Neural crest cell (in vitro differentiated cells): ENCODE measurements at places on chromosomes 16 and 17. TPM values are rescaled to one million over a fixed set of nuclear protein-coding genes. Genes with fewer than 3 reads are reported as not detected.

The ABI3 gene
- 0.64 and 1.0 TPM in 2 replicates for total RNA-seq

DNA sequence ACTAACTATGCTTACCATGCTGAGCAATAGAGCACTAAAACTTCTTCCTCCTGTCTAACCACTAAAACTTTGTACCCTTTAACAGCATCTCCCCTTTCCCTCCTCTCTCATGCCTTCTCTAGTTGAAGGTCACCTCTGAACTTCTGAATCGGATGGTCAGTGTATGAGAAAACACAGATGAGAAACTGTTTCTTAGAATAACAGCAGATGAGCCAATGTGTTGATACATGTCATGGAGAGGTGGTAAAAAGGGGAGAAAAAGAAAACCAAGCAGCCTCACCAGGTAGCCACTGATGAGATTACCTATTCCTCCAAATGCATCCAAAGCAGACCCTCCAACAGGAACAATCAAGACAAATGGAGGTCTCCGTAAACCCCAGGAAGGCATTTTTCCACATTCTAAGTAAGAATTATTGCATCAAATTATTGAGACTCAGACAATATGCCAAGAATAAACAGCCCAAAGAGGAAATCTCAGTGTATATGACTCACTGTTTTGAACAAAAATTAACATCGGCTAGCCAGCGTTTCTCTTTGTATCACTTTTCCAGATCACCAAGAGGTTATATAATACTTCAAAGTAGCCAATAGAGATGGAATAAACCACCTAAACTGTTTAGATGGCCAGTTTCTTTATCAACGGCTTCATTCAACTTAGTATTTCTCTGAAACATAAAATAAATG, 793.3 kb upstream of the SOX9 start:
- no peaks in the 10 kb centered on the region for H3K27me3 ChIP-seq
- no peak overlapping the region for H3K27ac ChIP-seq
- H3K4me3 ChIP-seq: no peak overlapping the region
- no peak for DNase-seq
- no peaks in the 10 kb centered on the region for H3K36me3 ChIP-seq

DNA sequence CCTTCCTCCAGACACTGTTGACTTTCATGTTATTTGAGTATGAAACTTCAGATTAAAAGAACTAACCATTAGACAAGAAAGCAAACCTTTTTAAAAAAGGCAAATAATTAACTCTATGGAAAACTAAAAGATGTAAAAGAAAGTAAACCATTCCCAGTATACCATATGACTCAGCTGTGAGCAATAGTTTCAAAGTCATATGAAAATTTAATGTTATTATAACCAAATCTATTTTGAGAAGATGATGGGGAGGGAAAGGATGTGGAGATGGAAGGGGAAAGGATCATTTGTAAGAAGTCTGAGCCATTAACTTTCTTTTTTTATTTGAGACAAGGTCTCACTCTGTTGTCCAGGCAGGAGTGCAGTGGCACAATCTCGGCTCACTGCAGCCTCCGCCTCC, 131.8 kb downstream of the IRX5 start:
- no peaks in the 10 kb centered on the region for H3K36me3 ChIP-seq
- no peak overlapping the region for H3K4me3 ChIP-seq
- H3K27me3 ChIP-seq: peaks cover 54% of the 10 kb centered on the region
- H3K27ac ChIP-seq: no peak overlapping the region
- peaks cover under 1% of the 10 kb centered on the region for H3K4me1 ChIP-seq
- no peak for DNase-seq

- peaks cover 5% of the 10 kb centered on the region for H3K36me3 ChIP-seq
- H3K4me1 ChIP-seq: peaks cover 31% of the 10 kb centered on the region
- DNase-seq: no peak
These were observed 79.0 kb downstream of the XYLT1 start for GRCh38 chr16:17391715-17392114.

The LITAFD gene
- total RNA-seq: not detected in 2 replicates

DNA sequence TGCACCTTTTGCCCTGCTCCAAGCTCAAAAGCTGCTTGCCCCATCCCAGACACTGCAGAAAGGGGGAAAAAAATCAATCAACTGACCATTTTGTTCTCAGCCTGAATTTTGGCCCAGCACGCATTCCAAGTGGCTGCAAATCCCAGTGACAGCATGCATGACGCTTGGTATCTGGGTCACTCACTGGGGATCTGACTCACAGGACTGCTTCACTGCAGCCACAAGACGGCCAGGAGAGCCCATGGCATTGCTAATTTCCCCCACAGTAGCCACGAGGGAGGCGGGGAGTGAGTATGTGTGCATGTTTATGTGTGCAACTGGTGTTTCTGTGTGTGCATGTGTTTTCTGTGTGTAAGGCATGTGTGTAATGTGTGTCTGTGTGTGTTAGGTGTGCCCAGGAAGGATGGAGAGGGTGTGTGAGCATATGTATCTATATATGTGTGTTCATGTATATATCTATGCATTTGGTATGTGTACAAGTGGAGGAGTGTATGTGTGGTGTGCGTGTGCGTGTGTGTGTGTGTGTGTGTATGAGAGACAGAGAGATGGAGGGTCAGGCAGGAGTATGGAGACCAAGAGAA, 33.8 kb downstream of the SDK2 start:
- no peaks in the 10 kb centered on the region for H3K27me3 ChIP-seq
- peak overlapping the region; percentile 58 for H3K4me3 ChIP-seq
- peak overlapping the region; percentile 1 for H3K27ac ChIP-seq
- H3K36me3 ChIP-seq: peaks cover 5% of the 10 kb centered on the region
- peaks cover 65% of the 10 kb centered on the region for H3K4me1 ChIP-seq

The DNAAF8 gene
- total RNA-seq: 0.68 and 0.96 TPM in 2 replicates

The RAI1 gene
- 53.6 and 54.0 TPM in 2 replicates for total RNA-seq

The KRTAP4-3 gene
- not detected in 2 replicates for total RNA-seq

DNA sequence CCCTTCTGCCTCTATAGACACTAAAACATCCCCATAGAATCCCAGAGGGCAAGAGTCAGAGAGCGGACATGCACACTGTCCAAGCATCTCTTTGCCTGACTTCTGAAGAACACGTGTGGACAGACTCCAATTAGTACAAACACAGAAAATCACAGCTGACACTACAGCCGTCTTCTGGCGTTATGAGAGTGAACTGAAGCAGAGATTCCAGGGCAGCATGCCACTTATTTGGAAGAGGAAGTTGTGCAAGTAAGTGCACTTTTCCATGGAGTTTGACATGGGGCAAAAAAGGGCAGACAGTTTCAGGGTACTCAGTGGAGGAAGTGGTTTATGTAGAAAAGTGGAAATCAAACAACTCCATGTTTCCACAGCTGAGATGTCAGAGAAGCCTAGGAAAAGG, 16.8 kb upstream of the ZNF287 start:
- no peak for DNase-seq
- no peak overlapping the region for H3K27ac ChIP-seq
- peak overlapping the region; percentile 6 for H3K4me3 ChIP-seq
- H3K27me3 ChIP-seq: peaks cover 48% of the 10 kb centered on the region
- H3K4me1 ChIP-seq: peaks cover 21% of the 10 kb centered on the region

The CACNG4 gene
- total RNA-seq: 38.4 and 38.9 TPM in 2 replicates

- peaks cover 11% of the 10 kb centered on the region for H3K4me1 ChIP-seq
- no peak overlapping the region for H3K27ac ChIP-seq
- H3K4me3 ChIP-seq: no peak overlapping the region
- no peaks in the 10 kb centered on the region for H3K36me3 ChIP-seq
These were observed 39.8 kb downstream of the MAP1LC3B start for GRCh38 chr16:87431926-87432325.
